Mesendoderm (in vitro differentiated cells): ENCODE measurements at places on chromosomes 5 and 9.
A peak's percentile ranks its signal among the peaks of the same experiment; 100 is the strongest.

DNA sequence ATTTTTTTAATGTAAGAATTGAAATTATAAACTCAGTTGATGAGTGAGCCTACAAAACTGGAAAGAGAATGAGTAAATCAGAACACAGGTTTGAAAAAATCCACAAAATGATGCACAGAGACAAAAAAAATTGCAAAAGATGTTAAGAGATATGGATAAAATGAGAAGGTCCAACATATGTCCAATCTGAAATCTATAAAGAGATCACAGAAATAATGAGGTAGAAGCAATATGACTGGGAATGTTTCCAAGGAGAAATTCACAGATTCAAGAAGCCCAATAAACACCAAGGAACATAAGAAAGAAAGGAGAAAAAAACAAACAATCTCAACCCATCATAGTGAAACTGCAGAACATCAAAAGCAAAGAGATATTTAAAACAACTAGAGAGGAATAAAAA lies 288.4 kb upstream of the SLC30A5 start:
- no peak overlapping the region for H3K27ac ChIP-seq
- no peaks in the 10 kb centered on the region for H3K27me3 ChIP-seq
- no peak for DNase-seq
- H3K4me1 ChIP-seq, result no peaks in the 10 kb centered on the region
- no peak overlapping the region for H3K4me3 ChIP-seq

DNA sequence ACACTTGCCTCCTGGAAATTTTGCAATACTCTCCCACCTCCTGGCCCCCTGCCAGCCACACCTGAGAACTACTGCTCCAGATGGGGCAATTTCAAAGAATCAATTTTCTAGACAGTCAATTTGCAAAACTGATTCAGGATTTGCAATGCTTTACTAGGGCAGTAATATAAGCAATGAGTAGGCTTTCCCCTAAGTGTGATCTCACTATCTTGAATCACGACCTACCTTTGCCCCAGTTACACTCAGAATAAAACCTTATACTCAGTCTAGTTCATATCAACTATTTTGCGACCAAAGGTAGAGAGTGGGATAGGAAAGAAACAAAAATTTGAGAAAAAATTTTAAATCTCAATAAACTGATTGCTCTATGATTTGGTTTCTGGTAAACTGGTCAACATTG lies 54.4 kb downstream of the DROSHA start:
- no peaks in the 10 kb centered on the region for H3K27me3 ChIP-seq
- peaks cover 2% of the 10 kb centered on the region for H3K36me3 ChIP-seq
- H3K4me1 ChIP-seq, result no peaks in the 10 kb centered on the region
- H3K4me3 ChIP-seq, result no peak overlapping the region

GRCh38 chr5:14281746-14282181 lies 138.6 kb downstream of the TRIO start:
- H3K36me3 ChIP-seq, result no peaks in the 10 kb centered on the region
- no peaks in the 10 kb centered on the region for H3K27me3 ChIP-seq
- no peaks in the 10 kb centered on the region for H3K4me1 ChIP-seq
- no peak overlapping the region for H3K27ac ChIP-seq
- no peak overlapping the region for H3K4me3 ChIP-seq
- DNase-seq, result no peak

GRCh38 chr5:85910335-85910734 lies 707.4 kb upstream of the COX7C start:
- H3K36me3 ChIP-seq, result no peaks in the 10 kb centered on the region
- no peak overlapping the region for H3K27ac ChIP-seq
- no peaks in the 10 kb centered on the region for H3K4me1 ChIP-seq
- DNase-seq, result no peak
- H3K4me3 ChIP-seq, result no peak overlapping the region

DNA sequence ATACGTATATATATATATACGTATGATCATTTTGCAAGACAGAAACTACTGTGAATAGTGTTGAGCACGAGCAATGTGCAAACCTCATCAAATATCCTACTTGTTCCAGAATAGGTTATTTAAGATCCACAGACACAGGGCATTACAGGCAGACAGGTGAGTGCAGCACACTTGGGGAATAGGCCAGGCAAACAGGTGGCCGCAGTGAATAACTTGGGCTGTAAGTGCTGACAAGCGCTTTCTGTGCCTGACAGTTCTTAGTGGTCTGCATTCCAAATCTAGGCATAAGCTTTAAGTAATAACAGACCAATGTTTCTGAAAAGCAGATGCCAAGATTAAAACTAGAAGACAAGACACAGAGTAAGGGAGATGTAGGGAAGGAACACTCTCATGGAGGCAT lies 77.9 kb downstream of the LHFPL2 start:
- no peak overlapping the region for H3K4me3 ChIP-seq
- H3K36me3 ChIP-seq, result no peaks in the 10 kb centered on the region
- H3K27me3 ChIP-seq, result no peaks in the 10 kb centered on the region
- no peak for DNase-seq

GRCh38 chr9:117723986-117724625 lies 19.9 kb downstream of the TLR4 start:
- no peak for DNase-seq
- peaks cover 6% of the 10 kb centered on the region for H3K4me1 ChIP-seq
- H3K27ac ChIP-seq, result no peak overlapping the region
- H3K27me3 ChIP-seq, result no peaks in the 10 kb centered on the region

DNA sequence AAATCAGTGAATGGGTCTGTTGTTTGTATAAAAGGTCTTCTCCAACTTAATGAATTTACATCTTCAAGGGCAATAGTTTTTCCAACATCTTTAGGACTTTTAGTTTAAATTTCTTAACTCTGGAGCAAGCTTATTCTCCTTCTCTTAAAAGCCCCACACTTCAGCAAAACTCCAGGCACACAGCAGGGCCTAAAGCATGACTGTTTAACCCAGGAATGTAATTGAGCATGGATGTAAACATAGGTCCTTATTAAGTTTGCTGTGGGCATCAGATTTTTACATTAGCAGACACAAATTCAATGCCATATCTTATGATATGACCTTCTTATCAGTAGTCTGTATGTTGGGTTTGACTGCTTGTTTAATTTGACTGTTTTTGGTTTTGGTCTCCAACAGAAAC lies 78.9 kb downstream of the ABCA1 start:
- H3K27me3 ChIP-seq, result no peaks in the 10 kb centered on the region
- H3K36me3 ChIP-seq, result no peaks in the 10 kb centered on the region
- no peak overlapping the region for H3K27ac ChIP-seq
- H3K4me1 ChIP-seq, result no peaks in the 10 kb centered on the region
- H3K4me3 ChIP-seq, result no peak overlapping the region

GRCh38 chr9:120689860-120690259 lies 24.4 kb downstream of the MEGF9 start:
- H3K27ac ChIP-seq, result no peak overlapping the region
- no peak overlapping the region for H3K4me3 ChIP-seq
- H3K36me3 ChIP-seq, result no peaks in the 10 kb centered on the region
- no peak for DNase-seq

- no peaks in the 10 kb centered on the region for H3K4me1 ChIP-seq
- no peak overlapping the region for H3K4me3 ChIP-seq
- H3K27me3 ChIP-seq, result no peaks in the 10 kb centered on the region
- peak; percentile 23 for DNase-seq
- no peaks in the 10 kb centered on the region for H3K36me3 ChIP-seq
- no peak overlapping the region for H3K27ac ChIP-seq
These were observed 2.9 kb upstream of the SPINK5 start for GRCh38 chr5:148060881-148061280.

- H3K27me3 ChIP-seq, result no peaks in the 10 kb centered on the region
- no peaks in the 10 kb centered on the region for H3K36me3 ChIP-seq
These were observed 309.4 kb downstream of the NR3C1 start for GRCh38 chr5:143094087-143094521.

DNA sequence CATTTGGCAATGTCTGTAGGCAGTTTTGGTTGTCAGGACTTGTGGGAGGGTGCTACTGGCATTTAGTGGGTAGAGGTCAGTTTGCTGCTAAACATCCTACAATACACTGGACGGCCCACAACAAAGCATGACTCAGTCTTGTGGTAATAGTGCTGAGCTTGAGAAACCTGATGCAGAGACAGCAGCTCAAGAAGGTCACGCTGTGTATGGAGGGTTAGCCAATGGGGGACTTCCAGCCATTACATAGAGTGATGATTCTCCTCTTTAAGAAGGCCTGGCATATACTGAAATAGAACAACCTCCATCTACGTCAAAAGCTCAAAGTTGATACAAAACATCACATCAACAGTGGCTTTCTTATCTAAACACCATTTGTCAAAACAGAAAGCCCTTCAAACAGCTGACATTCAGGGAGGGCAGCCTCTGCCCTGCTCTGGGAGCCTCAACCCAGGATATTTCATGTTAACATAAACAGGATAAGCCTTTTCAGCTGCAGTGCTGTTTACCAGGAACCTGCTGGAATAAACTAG lies 143.0 kb downstream of the GPBP1 start:
- no peaks in the 10 kb centered on the region for H3K4me1 ChIP-seq
- no peaks in the 10 kb centered on the region for H3K27me3 ChIP-seq
- H3K36me3 ChIP-seq, result no peaks in the 10 kb centered on the region
- DNase-seq, result peak; percentile 40
- no peak overlapping the region for H3K4me3 ChIP-seq

DNA sequence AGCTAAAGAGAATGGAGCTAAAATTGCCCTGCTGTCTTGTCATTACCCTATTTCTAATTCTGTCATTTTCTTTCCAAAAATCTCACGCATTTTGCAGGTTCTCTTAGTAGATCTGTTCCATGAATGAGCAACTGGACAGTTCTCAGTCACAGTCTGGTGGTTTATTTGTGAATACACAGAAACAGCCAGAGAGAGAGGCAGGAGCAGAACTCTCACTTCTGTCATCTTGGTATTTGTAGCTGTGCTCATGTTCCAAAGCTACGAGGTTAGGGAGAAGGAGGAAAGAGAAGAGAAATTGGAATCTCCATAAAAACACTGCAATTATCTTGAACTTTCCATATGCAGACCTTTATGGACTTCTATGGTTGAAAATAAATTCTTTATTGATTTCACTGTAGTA lies 118.0 kb upstream of the OR13F1 start:
- H3K27me3 ChIP-seq, result no peaks in the 10 kb centered on the region
- no peak for DNase-seq
- peaks cover 2% of the 10 kb centered on the region for H3K4me1 ChIP-seq
- H3K4me3 ChIP-seq, result no peak overlapping the region
- no peaks in the 10 kb centered on the region for H3K36me3 ChIP-seq
- no peak overlapping the region for H3K27ac ChIP-seq

DNA sequence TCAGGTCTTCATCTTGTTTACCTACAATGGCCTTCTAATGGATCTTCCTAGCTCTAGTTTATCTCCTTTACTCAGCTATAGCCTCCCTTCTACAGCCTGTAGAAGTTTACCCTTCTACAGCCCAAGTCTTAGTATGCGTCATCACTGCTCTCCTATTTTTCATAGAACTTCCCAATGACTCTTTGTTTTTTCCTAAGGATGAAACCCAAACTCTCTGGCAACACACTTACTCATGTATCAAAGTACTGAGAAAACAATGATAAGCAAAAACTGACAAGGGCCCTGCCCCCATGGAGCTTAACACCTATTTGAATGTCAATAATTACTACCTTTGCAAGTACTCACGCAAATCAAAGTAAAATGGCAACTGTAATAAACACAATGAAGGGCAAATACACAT lies 33.7 kb downstream of the LEAP2 start:
- H3K4me3 ChIP-seq, result no peak overlapping the region
- H3K4me1 ChIP-seq, result no peaks in the 10 kb centered on the region
- H3K36me3 ChIP-seq, result no peaks in the 10 kb centered on the region
- H3K27ac ChIP-seq, result no peak overlapping the region
- peak; percentile 13 for DNase-seq

- no peaks in the 10 kb centered on the region for H3K4me1 ChIP-seq
- DNase-seq, result no peak
- H3K36me3 ChIP-seq, result no peaks in the 10 kb centered on the region
- H3K27ac ChIP-seq, result no peak overlapping the region
- no peak overlapping the region for H3K4me3 ChIP-seq
- H3K27me3 ChIP-seq, result no peaks in the 10 kb centered on the region
These were observed 359.1 kb upstream of the ADAMTSL1 start for GRCh38 chr9:18114559-18115475.

DNA sequence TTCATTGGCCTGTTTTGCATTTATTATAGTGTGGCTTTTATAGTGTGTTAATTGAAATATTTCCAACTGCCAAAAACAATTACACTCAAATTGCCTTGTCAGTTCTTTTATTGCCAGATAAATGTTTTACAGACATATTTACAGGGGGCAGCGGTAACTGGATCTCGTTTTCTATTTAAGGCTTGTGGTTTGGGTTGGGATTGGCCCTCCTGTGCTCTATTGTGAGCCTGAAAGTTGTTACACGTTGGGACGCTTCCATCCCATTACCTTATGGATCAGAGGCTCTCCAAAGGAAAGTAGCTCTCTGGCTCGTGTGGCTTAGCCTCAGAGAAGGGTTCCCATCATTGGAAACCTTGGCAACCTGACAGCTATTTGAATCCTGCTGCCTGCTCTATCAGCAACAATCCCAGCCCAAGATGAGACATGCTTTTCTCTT lies 20.8 kb downstream of the DNAI1 start:
- H3K27ac ChIP-seq, result no peak overlapping the region
- H3K27me3 ChIP-seq, result no peaks in the 10 kb centered on the region
- DNase-seq, result no peak
- no peaks in the 10 kb centered on the region for H3K4me1 ChIP-seq

GRCh38 chr9:127585161-127585819 lies 26.8 kb upstream of the STXBP1 start:
- H3K4me3 ChIP-seq, result no peak overlapping the region
- no peaks in the 10 kb centered on the region for H3K4me1 ChIP-seq
- no peaks in the 10 kb centered on the region for H3K36me3 ChIP-seq
- DNase-seq, result no peak
- H3K27me3 ChIP-seq, result no peaks in the 10 kb centered on the region

- no peaks in the 10 kb centered on the region for H3K4me1 ChIP-seq
- no peak overlapping the region for H3K27ac ChIP-seq
- DNase-seq, result peak; percentile 21
- H3K36me3 ChIP-seq, result no peaks in the 10 kb centered on the region
These were observed 193.9 kb downstream of the ICE1 start for GRCh38 chr5:5616247-5616895.

DNA sequence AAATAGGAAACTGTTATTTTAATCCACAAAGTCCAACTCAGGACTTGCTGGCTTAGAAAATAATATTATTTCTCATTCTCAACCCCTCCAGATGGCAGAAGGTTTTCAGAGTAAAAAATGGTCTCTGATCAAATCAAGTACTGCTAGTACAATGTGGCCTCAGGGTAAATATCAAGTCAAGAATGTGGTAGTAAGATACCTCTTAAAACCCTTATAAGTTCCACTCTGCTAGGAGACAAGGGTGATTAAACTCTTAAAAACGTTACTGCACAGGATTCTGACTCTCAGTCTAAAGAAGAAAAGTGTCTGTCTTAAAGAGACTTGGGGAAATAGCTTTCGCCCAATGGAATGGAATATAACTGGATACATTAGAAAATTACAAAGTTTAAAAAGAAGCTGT lies 120.8 kb upstream of the PDE4D start:
- no peak overlapping the region for H3K27ac ChIP-seq
- H3K4me3 ChIP-seq, result no peak overlapping the region
- H3K4me1 ChIP-seq, result no peaks in the 10 kb centered on the region
- H3K36me3 ChIP-seq, result no peaks in the 10 kb centered on the region
- DNase-seq, result no peak

GRCh38 chr5:173753307-173754168 lies 134.6 kb upstream of the CPEB4 start:
- DNase-seq, result peak; percentile 93
- H3K4me1 ChIP-seq, result peaks cover 3% of the 10 kb centered on the region
- H3K4me3 ChIP-seq, result no peak overlapping the region
- no peaks in the 10 kb centered on the region for H3K36me3 ChIP-seq

GRCh38 chr5:154334406-154335064 lies 111.3 kb upstream of the SAP30L start:
- no peaks in the 10 kb centered on the region for H3K4me1 ChIP-seq
- H3K27ac ChIP-seq, result no peak overlapping the region
- no peaks in the 10 kb centered on the region for H3K27me3 ChIP-seq
- no peak for DNase-seq
